Left renal cortex interstitium (tissue), 4 donors: ENCODE measurements at places on chromosomes 2 and 18. TPM values are rescaled to one million over a fixed set of nuclear protein-coding genes. Genes with fewer than 3 reads are reported as not detected.

RTP5 gene
- not detected for polyA plus RNA-seq

SCN3A gene
- polyA plus RNA-seq, result 0.14 TPM

EMX1 gene
- 55.7 TPM for polyA plus RNA-seq

FHL2 gene
- polyA plus RNA-seq, result 27.4 TPM

CFAP65 gene
- polyA plus RNA-seq, result 0.24 TPM

DQX1 gene
- 0.32 TPM for polyA plus RNA-seq

GNLY gene
- 0.74 TPM for polyA plus RNA-seq

STPG4 gene
- polyA plus RNA-seq, result not detected

LIMS3 gene
- polyA plus RNA-seq, result 6.5 TPM

PTPRN gene
- polyA plus RNA-seq, result 0.25 TPM

CYP27A1 gene
- 57.0 TPM for polyA plus RNA-seq

DIPK1C gene
- polyA plus RNA-seq, result 0.14 TPM

LRATD1 gene
- polyA plus RNA-seq, result 20.3 TPM

PARD6G gene
- 31.9 TPM for polyA plus RNA-seq

RAMP1 gene
- polyA plus RNA-seq, result 11.4 TPM

STARD6 gene
- 0.25 TPM for polyA plus RNA-seq

REG3A gene
- not detected for polyA plus RNA-seq

KCNE4 gene
- polyA plus RNA-seq, result 15.5 TPM

NAPG gene
- 19.1 TPM for polyA plus RNA-seq

SULT1C4 gene
- polyA plus RNA-seq, result 52.5 TPM

ERICH2 gene
- 2.9 TPM for polyA plus RNA-seq

ACMSD gene
- polyA plus RNA-seq, result 30.0 TPM

PTPRM gene
- 80.9 TPM for polyA plus RNA-seq

OTOF gene
- 0.21 TPM for polyA plus RNA-seq

FAM117B gene
- 28.8 TPM for polyA plus RNA-seq

RALB gene
- polyA plus RNA-seq, result 88.0 TPM

HOXD1 gene
- 9.2 TPM for polyA plus RNA-seq

FAM110C gene
- polyA plus RNA-seq, result 10.9 TPM

NT5DC4 gene
- 0.20 TPM for polyA plus RNA-seq

DGKD gene
- 16.9 TPM for polyA plus RNA-seq

FBXO36 gene
- 6.6 TPM for polyA plus RNA-seq

B3GNT7 gene
- polyA plus RNA-seq, result 2.7 TPM

EEF1B2 gene
- polyA plus RNA-seq, result 605 TPM

USP37 gene
- 16.4 TPM for polyA plus RNA-seq

INHA gene
- polyA plus RNA-seq, result 1.9 TPM

ACKR3 gene
- 61.0 TPM for polyA plus RNA-seq

TMEM178A gene
- polyA plus RNA-seq, result 95.4 TPM

ZNF142 gene
- 15.2 TPM for polyA plus RNA-seq
